ENCODE measurements at places on chromosomes 6 and 20.

- no peak for DNase-seq
Measured at GRCh38 chr20:39338469-39339376, 376.6 kb downstream of the DHX35 start.

- DNase-seq, result peak; percentile 27
Measured at GRCh38 chr20:16368645-16369292, 204.5 kb downstream of the KIF16B start.

DNA sequence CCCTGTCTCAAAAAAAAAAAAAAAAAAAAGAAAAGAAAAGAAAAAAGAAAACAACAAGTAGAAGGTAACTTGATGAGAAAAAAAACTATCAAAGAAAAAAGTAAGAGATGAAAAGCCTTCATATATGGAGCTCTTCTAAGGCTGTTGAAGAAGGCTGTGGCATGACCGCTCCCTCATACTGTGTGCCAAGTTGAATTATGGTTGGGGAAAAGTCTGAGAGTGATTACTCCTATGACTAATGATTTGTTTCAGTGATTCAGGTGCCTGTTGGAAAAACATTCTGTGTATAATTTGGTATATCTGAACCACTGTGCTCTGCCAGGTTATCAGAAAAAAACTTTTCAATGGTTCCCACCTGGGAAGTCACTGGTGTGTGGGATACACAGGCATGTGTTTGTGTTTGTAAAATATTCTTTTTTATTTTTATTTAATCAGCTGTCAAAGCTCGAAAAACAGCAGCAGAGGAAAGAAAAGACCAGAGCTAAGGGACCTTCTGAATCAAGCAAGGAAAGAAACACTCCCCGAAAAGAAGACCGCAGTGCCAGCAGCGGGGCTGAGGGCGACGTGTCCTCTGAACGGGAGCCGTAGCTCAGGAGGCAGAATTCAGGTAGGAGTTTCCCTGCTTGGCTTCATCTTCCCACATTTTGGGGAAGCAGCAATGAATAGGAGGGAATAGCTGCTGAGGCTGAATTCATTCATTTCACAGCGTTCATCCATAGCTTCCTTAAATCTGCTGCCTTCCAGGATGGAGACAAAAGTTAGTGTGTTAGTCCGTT lies 69.7 kb upstream of the SCP2D1 start:
- DNase-seq, result no peak

DNA sequence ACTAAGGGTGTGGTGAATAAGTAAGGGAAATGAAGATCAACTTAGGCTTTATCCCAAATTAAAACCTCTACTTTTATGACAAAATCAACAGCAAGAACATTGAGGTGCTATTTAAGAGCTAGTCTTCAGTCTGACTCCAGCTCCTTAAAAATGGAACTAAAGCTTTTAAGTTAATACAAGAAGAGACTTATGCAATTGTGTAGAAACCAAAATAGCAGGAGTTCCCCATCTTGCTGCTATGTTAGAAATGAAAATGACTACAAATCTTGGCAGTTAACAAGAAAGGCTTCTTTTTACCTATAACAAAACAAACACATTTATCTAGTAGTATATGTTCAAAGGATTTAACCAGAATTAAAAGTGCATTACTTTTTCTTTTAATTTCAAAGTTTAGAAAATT lies 25.7 kb downstream of the HMGN3 start:
- DNase-seq, result no peak

- DNase-seq, result no peak
Measured at GRCh38 chr20:2101057-2101864, at the start of gene STK35. Gene STK35 (plus strand): TSS chr20:2101827. CDS start chr20:2101882, 55 bp downstream.

GRCh38 chr6:31586008-31586407 lies at the start of gene LST1:
Gene LST1 (plus strand): TSS chr6:31586277. CDS start chr6:31587300, 1,023 bp downstream.
- no peak for DNase-seq

GRCh38 chr6:142833054-142833453 lies 111.9 kb downstream of the HIVEP2 start:
- no peak for DNase-seq

GRCh38 chr6:5138995-5139827 lies 54.1 kb downstream of the PPP1R3G start:
- no peak for DNase-seq

DNA sequence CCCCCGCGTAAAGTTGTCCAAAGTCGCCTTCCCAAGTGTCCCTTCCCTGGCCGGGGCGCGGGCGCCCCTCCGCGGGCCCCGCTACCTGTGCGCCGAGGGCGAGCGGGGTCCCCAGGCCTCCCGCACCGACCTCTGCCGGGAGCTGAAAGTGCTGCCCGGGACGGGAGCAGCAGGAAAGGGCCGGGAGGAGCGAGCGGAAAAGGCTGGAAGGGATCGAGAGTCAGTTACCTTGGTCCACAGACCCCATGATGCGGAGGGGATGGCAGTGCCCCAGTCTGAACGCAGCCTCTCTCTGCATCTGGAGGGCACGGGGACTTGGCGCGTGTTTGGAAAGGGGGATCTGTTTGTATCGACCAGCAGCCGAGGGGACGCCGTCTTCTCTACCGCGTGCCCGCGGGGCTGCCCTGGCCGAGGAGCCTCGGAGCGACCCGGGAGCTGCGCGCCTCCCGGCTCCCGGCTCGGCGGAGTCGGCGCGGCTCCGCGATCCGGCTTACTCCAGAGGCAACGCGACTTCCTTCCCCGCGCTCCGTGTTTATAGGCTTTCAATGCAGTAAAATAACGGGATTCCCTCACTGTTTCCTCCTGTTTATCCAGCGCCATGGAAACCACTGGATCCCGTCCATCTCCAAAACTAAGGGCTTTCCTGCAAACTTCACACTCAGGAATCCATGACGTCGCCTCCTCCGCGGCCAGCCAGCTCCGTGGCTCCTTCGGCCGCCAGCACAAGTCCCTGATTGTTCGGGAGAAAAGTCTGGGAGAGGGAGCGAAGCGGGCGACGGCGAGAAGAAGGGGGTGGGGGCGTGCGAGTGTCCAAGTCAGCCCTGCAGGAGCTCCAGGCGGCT lies 20.0 kb upstream of the NFATC2 start:
- DNase-seq, result peak; percentile 80

GRCh38 chr6:137307163-137307854 lies 88.1 kb upstream of the IFNGR1 start:
- no peak for DNase-seq

GRCh38 chr20:32603046-32603726 lies 18.1 kb upstream of the NOL4L start:
- DNase-seq, result no peak

- DNase-seq, result peak; percentile 82
Measured at GRCh38 chr20:45341939-45342854, 6.0 kb downstream of the SDC4 start.

DNA sequence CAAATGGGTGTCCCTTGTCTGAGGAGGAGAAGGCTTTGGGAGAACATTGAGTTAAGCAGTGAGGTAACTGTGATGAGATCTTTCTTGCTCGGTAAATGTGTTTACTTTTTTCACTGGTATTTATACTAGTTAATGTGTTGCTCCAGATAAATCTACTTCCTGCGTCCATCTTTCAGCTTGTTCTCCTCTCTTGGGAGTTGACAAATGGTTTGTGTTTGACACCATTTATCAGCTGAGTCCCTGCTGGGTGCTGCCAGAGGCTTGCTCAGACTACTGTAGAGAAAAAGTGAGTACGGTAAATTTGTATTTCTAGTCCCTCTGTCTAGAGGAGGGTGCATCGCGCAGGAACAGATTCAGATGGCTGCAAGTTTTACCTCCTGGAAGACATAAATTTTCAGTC lies 8.3 kb upstream of the PRDM1 start:
- no peak for DNase-seq
